ENCODE measurements at places on chromosomes 2 and 18. TPM values are rescaled to one million over a fixed set of nuclear protein-coding genes. Genes with fewer than 3 reads are reported as not detected.

Gene KCNF1
- polyA plus RNA-seq: 3.8 TPM

Gene NTSR2
- polyA plus RNA-seq: not detected

Gene LCT
- not detected for polyA plus RNA-seq

Gene NAB1
- 53.9 TPM for polyA plus RNA-seq

Gene BOK
- 63.4 TPM for polyA plus RNA-seq

Gene ALPG
- not detected for polyA plus RNA-seq

Gene CAPN13
- polyA plus RNA-seq: 0.13 TPM

Measured in forelimb muscle (tissue), 1 donor.